ENCODE measurements at places on chromosomes 13 and 19. TPM values are rescaled to one million over a fixed set of nuclear protein-coding genes. Genes with fewer than 3 reads are reported as not detected.

- DNase-seq, result no peak
Observed at GRCh38 chr13:101967216-101967615, 434.6 kb downstream of the FGF14 start.

DNA sequence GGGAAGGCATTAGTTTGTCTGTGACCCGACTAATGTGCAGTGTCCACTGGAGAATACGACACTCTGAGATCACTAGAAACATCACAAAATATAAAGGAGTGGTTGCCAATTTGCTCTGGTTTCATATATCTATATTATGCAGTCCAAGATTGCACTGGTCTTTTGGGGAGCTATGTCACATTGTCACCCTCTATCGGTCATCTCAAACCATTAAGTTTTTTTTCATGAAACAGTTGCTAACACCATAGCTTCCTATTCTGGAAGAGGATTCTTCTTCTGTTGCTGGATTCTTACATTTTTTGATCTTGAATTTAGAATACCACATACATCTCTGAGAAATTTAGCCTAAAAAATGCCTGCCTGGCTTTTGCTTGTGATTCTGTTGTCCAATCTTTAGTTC lies 168.6 kb downstream of the LACC1 start:
- no peak for DNase-seq

DNA sequence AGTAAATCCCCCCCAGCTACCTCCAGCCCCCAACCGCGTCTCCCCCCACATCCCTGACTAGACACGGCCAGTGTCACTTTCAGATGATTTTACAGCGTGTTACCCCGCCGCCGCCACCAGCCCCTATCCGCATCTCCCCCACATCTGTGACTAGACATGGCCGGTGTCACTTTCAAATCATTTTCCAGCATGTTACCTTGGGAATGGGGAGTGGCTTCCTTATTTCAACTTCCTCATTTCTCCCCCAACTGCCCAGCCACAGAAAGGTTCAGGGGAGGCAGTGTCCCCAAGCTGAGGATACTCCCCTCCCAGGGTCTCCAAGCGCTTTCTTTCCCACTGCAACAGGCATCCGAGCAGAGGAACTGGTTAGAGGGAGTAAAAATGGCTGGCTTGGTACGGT lies 18.4 kb downstream of the ADGRL1 start:
- no peak for DNase-seq

The SOX1 gene
- polyA plus RNA-seq, result not detected

- no peak for DNase-seq
Observed at GRCh38 chr13:23789576-23790346, 99.4 kb downstream of the MIPEP start.

DNA sequence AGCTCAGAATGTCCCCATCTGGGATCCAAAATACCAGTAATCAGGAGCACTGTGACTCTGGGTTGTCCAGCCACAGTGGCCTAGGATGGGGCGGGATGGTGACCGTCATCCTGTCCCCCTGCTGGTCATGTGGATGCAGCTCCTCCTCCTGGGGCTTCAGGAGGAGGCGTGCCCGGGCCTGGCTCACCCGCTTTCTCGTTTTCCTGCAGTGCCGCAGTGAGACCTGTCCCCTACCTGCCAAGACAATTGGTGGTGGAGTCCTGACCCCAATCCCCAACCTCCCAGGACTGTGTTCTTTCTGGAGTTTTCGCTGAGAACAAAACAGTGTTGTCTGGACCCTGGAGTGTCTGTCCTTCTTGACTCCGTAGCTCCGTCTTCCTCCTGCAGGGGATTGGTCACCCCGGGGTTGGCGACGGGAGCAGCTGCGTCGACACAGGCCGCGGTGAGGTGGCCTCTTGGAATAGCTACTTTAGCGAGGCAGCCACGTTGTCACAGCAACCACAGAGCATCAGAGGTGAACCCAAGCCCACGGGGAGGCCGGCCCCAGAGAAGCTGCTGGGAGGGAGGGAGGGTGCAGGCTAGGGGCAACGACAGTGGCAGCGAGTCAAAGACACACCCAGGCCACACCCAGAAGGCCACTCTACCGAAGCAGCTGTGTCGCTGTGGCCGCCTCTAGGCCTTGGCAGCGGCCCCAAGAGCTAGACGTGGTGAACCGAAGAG lies 10.2 kb upstream of the EMC10 start:
- DNase-seq, result peak; percentile 75

The ARL11 gene
- 0.26 TPM for polyA plus RNA-seq

DNA sequence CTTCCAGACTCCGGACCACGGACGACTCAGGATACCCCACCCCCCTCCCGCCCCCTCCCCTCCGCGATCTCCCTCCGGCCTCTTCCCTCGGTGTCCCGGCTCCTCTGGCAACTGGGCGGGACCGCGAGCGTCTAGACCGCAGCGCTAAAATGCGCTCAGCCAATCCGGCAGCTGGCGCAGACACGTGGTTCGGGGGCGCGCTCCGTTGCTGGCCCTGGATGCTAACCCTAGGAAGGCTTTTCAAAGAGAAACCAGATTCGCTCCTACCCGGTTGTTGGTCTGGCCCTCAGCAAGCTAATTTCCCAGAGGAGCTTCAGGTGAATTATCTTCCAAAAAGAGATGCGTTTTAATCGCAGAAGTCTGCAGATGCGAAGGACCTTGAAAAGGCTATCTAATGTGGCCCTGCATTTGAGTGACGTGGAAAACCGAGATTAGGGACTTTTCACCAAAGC lies at the start of gene DZIP1:
Gene DZIP1, minus strand, starts transcription at position 106 of the 452 bp plus-strand sequence. CDS start 2,677 bp downstream, outside the sequence.
- DNase-seq, result peak; percentile 90

GRCh38 chr13:73131247-73131646 lies 72.4 kb downstream of the KLF5 start:
- no peak for DNase-seq

DNA sequence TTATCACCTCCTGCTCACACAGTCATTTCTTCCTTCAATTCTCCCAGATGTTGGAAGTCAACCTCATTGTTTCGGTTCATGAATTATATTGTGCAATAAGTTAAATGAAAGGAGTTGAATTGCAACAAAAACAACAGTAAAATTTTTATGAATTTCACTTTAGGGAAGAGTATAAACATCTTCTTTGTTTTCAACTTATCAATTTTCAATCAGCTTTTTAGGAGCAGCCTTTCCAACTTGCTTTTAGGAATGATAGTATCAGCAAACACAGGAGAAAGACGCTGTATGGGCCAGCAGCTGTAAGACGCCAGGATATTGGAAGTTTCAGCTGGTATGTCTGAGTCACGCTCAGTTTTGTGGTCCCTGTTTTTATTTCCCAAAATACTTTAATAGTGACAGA lies 132.5 kb upstream of the ARGLU1 start:
- DNase-seq, result no peak

GRCh38 chr13:20416223-20416745 lies 109.4 kb downstream of the CRYL1 start:
- no peak for DNase-seq

DNA sequence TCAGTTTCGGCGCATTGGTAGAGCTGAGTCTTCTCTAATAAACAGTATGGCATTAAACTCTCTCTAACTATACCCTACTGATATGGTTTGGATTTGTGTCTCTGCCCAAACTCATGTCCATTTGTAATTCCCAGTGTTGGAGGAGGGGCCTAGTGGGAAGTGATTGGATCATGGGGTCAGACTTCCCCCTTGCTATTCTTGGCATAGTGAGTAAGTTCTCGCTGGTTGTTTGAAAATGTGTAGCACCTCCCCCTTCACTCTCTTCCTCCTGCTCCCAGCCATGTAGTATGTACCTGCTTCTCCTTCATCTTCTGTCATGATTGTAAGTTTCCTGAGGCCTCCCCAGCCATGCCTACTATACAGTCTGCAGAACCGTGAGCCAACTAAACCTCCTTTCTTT lies 682.7 kb upstream of the ARGLU1 start:
- no peak for DNase-seq

DNA sequence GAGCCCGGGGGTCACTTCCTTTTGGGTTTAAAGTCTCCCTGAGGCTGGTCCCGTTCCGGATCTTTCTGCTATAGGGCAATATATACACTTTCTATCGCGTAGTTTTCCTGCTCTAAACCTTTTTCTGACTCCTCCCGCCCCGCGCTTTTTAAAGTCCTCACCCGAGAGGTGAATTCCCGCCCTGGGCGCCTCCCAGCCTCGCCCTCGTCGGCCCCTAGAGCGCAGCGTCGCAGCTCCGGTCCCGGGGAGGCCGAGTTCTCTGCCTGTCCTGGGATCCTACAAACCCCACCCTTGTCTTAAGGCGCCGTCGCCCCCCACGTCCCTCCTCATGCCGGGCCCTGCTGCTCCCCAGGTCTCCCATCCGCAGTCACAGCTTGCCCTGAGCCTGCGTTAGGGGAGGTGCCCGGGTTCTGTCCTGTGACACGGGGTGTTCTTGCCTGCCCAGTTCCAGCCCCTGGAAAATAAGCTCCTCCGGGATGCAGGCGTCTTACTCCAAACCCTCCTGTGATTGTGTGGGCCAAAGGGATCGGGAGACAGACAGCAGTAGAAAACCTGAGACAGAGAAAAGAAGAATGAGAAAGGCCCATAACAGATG lies 491 bp downstream of the ZNF525 start:
- DNase-seq, result no peak

The ZNF816 gene
- 7.3 TPM for polyA plus RNA-seq

DNA sequence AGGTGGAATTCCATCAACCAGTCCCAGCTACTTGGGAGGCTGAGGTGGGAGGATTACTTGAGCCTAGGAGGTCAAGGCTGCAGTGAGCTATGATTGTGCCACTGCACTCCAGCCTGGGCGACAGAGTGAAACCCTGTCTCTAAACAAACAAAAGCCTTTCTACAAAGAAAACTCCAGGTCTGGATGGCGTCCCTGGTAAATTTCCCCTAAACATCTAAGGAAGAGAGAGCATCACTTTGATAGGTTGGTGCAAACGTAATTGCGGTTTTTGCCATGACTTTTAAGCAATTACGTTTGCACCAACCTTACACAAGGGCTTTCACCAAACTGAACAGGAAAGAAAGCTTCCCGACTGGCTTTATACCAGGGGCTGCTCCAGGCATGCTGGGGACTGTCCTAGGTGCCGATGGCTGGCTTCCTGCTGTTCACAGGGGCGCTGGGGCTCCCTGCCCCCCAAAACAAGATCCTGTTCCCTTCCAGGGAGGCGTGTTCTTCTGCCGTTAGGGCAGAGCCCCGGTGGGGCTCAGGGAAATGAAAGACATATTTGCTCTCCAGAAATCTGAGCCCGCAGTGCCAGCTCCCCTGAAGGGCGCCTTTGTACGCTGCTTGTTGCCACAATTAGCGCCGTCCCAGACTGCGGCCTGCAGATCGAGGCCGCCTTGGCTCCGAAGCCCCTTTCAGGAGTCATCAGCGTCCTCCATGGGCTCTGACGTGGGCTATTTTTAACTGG lies 38.7 kb upstream of the KLF2 start:
- DNase-seq, result peak; percentile 72

DNA sequence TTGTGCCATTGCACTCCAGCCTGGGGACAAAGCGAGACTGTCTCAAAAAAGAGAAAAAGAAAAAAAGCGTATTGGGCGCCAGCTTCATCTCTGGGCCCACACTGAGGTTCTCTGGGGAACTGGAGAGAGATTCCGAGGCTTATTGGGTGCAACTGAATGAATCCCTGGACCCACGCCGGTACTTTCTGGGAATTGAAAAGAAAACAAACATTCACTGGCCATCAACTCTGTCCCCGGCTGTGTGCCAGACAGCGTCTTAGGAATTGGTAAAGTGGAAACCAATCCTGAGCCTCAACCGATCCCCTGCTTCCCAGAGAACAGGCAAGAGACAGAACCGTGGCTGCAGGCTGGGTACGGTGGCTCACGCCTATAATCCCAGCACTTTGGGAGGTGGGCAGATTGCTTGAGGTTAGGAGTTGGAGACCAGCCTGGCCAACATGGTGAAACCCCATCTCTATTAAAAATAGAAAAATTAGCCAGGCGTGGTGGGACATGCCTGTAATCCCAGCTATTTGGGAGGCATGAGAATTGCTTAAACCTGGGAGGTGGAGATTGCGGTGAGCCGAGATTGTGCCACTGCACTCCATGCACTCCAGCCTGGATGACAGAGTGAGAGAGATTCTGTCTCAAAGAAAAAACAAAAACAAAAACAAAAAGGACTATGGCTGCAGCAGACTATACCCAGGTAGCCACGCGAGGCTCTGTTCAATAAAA lies 8.6 kb downstream of the ANO8 start:
- no peak for DNase-seq

The RAB3A gene
- polyA plus RNA-seq, result 3.7 TPM

GRCh38 chr19:42450314-42450934 lies 7.7 kb upstream of the CXCL17 start:
- peak; percentile 79 for DNase-seq

DNA sequence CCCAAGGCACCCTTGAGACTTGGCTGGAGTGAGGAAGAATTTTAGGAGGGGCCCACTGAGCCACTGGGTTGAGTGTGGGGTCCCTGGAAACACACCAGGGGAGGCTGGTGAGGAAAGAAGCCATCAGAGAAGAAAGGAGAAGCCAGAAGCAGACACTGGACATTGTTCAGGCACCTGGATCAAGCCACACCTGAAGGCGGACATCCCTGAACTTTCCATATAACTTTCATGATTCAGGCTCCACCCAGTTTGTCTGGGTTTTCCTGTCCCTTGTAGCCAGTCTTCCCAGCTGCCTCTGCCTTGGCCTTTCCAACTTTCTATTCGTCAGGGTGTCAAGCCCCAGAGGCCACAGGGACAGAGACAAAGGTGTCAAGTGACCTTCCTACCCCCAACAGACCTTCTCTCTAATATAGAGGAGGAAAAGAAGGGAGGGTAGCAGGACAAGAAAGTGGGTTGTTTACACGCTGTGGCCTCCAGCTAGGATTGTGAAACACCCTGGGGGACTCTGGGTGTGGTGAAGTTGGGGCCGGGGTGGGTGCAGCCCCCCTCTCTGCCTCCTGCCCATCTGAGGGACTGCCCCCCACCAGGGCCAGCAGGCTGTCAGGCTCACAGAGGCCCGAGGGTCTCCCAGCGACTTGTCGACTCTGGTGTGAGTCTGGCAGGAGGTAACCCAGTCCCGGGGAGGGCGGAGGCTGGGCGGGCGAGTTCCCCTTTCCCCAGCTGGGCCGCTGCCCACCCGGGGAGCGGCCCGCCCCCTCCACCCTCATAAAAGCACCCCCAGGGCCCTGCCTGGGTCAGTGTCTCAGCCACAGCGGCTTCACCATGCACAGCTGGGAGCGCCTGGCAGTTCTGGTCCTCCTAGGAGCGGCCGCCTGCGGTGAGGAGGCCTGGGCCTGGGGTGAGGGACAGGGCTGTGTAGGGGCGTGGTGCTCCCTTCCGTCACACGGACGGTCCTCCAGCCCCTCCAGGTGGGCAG lies at the start of gene CFD:
Gene CFD, plus strand, starts transcription at position 797 of the 976 bp plus-strand sequence. Its CDS starts 26 bp downstream, at position 823.
- DNase-seq, result no peak

The POU4F1 gene
- 9.1 TPM for polyA plus RNA-seq

- DNase-seq, result peak; percentile 33
Observed at GRCh38 chr13:111007209-111007608, 92.3 kb upstream of the ANKRD10 start.

The CACNA1A gene
- 3.0 TPM for polyA plus RNA-seq

The RFPL4AL1 gene
- not detected for polyA plus RNA-seq

- DNase-seq, result no peak
Observed at GRCh38 chr19:48914181-48914580, 14.1 kb downstream of the NUCB1 start.

Data from muscle of back (tissue), 13 donors.